Activated CD8-positive, alpha-beta memory T cell treated with anti-CD3 and anti-CD28 coated beads, Interleukin-2, amount 10 ng/mL, durations not matched to agents 7 days and 5 days (primary cell): ENCODE measurements at places on chromosomes 13 and 19.

DNA sequence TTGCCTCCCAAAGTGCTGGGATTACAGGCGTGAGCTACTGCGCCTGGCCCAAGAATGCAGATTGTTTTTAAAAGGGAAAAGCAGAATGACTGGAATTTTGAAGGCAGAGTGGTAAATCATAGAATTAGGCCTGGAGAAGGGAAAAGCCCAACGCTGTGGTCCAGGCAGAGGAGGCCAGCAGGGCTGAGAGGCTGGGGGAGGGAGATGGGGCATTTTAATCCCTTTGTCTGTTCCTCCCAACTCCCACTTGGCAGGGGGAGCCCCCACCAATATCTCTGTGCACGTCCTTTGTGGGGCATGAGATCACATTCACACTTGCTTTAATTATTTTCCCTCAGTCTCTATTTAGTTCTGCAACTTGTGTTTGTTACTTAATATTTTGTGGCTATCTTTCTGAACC lies 54.4 kb upstream of the RANBP3 start:
- DNase-seq = peak; percentile 18

GRCh38 chr13:33034882-33035520 lies 18.8 kb downstream of the KL start:
- DNase-seq = no peak

DNA sequence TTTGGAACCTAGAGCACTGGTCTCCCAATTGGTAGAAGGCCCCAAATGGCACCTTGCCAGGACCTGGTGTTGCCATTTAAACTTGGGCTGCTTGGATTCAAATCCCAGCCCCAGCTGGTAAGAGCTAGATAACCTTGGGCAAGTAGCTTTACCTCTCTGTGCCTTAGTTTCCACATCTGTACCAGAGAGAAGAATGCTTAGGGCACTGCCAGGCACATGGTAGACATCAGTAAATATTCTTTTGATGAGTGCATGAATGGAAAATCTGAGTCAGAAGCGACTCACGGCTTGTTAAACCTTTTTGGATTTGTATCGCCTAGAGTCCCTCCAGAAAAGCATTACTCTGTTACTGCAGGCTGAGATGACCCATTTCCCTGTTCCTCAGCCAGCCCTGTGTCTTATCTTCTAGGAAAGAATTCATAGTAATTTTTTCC lies 90.9 kb downstream of the SIPA1L3 start:
- no peak for DNase-seq

GRCh38 chr13:97212004-97212403 lies 10.1 kb upstream of the MBNL2 start:
- no peak for DNase-seq

DNA sequence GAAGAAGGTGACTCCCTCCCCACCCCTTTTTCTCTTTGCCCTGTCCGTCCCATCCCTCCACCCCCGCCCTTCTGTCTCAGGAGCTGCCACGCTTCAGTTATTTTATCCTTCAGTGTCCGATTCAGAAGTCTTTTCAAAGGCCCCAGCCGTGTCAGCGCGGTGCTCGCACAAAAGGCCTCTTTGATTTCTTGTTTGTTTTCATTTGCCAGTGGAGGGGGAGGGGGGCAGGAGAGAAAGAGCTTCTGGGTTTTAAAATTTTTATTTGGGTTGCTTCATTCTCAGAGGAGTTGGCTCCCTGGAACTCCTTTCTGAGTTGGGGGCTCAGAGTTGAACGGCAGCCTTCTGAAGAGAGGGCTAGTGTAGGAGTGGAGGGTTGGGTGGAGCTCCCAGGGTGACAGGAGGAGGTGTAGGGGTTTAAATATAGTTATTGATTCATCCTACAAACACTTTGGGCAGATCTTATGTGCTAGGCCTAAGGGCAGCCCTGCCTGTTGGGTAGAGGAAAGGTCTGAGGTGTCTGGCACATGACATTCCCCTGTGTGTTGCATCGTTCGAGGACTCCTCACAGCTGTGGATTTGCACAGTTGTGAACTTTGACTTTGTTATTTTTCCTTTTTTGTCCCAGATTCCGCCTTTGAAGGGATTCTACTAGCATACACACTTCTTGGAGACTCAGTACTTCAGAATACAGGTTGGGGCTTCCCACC lies 36.8 kb downstream of the NFIX start:
- no peak for DNase-seq

GRCh38 chr13:105732806-105733529 lies 802.5 kb downstream of the EFNB2 start:
- no peak for DNase-seq

DNA sequence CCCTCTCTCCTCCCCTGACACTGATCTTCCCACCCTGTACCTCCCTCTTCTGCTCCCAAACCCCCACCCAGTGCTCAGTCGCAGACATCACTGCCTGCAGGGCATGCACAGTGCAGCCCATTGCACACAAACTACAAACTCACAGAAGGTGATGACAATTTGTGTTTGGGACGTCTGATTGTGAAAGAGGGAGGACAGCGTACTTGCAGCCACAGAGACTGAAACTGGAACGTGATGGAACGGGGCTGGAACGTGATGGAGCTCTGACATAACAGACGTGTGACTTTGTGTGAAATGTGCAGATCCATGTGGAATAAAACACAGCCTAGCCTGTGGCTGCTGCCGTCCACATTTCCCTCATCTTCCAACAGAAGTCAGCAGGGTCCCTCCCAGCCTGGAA lies 57.3 kb upstream of the CEACAM8 start:
- DNase-seq = no peak

DNA sequence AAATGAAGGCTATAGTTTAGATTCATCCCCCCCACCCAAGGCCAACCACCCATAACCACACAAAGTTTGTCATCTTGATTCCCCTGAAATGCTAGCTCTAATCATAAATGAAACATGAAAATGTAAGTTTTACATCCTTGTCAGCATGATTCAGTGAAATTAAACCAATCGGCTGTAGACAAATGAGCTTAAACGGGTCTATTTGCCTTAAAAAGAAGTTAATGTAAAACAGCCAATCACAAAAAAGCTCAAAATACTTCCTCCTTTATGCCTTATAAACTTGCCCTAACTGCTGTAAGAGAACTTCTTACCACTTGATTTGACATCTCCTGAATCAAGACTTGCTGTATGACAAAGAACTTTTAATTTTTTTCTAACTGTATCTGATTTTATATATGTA lies 34.5 kb upstream of the MRI1 start:
- DNase-seq = no peak

GRCh38 chr19:30864391-30865215 lies 484.6 kb downstream of the TSHZ3 start:
- no peak for DNase-seq

DNA sequence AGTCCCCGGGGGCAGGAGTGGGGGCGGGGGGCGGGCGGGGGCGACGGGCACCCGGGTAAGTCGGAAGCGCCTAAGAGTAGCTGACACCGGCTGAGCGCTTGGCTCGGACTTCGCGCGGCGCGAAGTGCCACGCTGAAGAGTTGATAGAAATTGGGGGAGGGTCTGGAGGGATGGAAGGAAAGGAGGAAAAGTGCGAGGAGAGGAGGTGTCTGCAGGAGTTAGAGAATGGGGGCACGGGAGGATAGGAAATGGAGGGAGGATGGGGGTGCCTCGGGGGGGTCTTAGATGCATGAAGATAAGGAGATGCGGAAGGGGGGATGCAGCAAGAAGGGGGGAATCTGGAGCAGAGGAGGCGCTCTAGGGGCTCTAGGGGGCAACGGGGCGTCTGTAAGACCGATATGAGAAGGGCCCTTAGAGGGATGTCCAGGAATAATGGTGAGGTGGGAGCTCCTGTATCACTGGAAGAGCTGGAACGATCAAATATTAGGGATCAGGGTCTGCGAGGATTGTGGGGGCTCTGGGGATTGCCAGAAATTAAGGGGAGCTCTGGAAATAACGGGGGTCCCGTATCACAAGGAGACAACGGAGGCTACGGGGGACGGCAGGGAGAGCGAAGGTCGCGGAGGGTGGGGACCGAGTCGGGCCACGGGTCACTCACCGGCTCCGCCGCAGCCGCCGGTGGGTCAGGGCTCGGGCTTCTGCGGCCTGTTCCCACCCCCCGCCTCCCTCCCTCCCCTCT lies at the start of gene MYPOP:
Gene MYPOP, minus strand, starts transcription at position 702 of the 739 bp plus-strand sequence. CDS start 840 bp downstream, outside the sequence.
- no peak for DNase-seq

- peak; percentile 48 for DNase-seq
These were observed 10.6 kb upstream of the LRRC25 start for GRCh38 chr19:18408053-18408476.

DNA sequence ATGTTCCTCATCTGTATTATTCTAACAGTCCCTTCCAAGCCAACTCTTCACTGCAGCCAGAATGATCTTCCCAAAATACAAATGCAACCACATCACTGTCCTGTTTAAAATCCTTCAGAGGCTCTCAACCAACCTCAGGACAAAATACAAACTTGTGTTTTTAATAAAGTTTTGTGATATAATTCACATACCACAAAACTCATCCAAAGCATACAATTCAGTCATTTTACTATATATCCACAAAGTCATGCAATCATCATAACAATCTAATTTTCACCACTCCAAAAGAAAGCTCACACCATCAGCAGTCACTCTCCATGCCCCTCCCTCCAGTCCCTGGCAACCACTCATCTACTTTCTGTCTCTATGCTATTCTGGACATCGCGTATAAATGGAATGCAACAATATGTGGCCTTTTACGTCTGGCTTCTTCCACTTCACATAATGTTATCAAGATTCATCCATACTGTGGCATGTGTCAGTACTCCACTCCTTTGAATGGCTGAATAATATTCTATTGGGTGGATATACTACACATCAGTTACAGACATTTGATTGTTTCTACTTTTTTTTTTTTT lies 81.7 kb upstream of the DOCK9 start:
- DNase-seq = no peak

DNA sequence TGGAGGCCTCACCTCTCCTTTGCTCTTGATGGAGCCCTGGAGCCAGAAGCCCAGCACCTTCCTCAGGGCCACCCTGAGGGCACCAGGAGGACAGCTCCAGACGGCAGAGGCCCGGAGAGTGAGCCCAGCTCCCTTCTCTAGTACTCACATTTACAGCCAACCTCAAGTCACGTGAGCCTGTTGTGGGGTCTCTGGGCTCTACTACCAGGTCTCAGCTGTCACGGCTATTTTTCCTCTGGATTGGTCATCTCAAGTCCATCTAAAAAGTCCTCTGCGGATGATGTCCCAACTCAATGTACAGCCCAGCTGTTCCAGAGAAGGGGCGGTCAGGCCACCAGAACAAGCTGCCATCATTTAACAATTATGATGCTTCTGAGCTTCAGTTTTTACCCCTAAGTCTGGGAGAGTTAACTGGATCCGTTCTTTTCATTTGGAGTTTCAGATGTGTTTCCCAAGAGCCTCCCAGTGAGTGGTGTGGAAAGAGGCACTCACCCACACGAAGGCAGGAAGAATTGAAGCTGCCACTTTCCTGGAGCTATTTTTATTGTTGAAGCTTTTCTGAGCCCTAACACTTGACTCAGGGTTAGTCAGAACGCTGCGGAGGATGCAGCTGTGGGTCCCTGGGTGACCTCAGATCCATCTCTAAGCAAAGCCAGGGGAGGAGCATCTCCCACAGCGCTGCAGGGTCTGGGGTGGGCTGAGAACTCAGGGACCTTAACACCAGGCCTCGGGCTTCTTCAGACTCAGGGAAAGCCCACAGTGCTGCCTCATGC lies 143.5 kb upstream of the UBL3 start:
- no peak for DNase-seq

DNA sequence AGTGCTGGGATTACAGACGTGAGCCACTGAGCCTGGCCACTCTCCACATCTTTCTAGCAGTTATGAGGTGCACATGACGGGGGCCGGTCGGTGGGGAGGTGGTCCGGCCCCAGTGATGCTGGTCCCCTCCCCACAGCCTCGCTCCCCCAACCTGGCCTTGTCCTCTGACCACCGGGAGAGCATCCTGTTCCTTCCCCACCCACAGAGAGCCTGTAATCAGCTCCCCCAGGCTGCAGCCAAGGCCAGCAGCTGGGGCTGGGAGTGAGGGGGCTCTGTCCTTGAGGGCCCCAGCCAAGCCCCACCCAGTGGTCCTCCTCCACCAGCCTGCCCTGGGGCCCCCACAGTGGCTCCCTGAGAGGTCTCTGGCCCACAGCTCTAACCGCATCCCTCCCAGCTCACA lies 3.0 kb upstream of the INSL3 start:
- DNase-seq = no peak

DNA sequence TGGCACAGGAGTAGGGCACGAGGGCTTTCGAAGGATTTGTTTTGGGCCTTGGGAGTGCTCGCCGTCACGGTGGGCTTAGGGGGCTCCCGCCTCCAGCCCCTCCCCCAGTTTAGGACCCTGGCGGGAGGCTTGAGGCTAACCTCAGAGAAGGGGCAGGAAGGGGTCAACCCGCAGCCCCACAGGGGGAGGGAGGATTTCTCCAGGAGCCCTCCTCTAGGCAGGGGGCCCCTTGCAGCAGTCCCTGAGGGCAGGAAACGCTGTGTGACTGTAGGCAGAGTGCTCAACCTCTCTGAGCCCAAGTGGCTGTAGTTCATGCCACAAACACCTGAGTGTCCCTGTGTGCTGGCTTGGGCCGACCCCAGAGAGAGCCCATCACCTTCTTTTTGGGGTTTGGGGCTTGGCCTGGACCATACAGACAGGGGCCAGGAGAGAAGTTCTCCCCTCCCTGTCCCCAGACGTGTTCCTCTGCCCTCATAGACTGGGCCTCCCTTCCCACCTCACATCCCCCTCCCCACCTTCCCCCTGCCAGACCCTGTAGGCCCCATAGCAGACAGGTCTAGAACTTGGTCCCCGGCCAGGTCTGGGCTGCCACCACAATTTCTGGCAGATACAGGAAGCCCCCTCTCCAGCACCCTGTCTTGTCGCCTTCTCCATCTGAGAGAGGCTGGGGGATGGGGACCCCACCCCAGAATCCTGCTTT lies 8.1 kb downstream of the ISYNA1 start:
- DNase-seq = peak; percentile 74

GRCh38 chr19:48975947-48976847 lies 11.1 kb downstream of the FTL start:
- peak; percentile 70 for DNase-seq

DNA sequence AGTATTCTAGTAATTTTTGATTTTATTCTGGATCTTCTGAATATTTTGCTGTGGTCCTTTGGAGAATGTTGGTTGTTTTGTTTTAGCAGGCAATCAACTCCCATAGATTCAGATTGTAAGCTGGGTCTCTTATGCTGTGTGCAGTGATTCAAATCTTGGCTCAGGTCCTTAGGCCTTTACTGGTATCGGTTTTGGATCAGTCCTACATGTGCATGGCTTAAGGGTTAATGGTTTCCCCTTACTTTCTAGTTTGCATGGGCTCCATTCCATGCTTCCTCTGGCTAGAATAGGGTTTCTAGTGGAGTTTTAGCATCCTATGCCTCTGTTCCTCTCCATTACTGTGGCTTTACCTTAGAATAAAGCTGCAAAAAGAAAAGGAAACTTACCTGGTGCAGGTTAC lies 16.1 kb downstream of the NDFIP2 start:
- DNase-seq = no peak
